ENCODE measurements at places on chromosomes 1 and 21. TPM values are rescaled to one million over a fixed set of nuclear protein-coding genes. Genes with fewer than 3 reads are reported as not detected.

CTSK gene
- total RNA-seq: 7.3 TPM

ZYG11A gene
- total RNA-seq: 0.10 TPM

FAM151A gene
- total RNA-seq: not detected

NTRK1 gene
- 0.60 TPM for total RNA-seq

ICOSLG gene
- 10.2 TPM for total RNA-seq

FCRLB gene
- 0.75 TPM for total RNA-seq

WNT3A gene
- total RNA-seq: 0.28 TPM

RGS8 gene
- not detected for total RNA-seq

VTCN1 gene
- not detected for total RNA-seq

FMO3 gene
- total RNA-seq: not detected

SPATA17 gene
- not detected for total RNA-seq

SPOCD1 gene
- not detected for total RNA-seq

RGS5 gene
- 4.5 TPM for total RNA-seq

TTC4 gene
- total RNA-seq: 25.1 TPM

S100A8 gene
- total RNA-seq: not detected

UMODL1 gene
- 0.16 TPM for total RNA-seq

TMEM269 gene
- 0.63 TPM for total RNA-seq

PADI1 gene
- not detected for total RNA-seq

SYDE2 gene
- total RNA-seq: 5.8 TPM

S1PR1 gene
- 221 TPM for total RNA-seq

MYOC gene
- not detected for total RNA-seq

SETSIP gene
- total RNA-seq: not detected

LAD1 gene
- total RNA-seq: not detected

OR6K6 gene
- not detected for total RNA-seq

SLC2A5 gene
- 0.32 TPM for total RNA-seq

GCSAML gene
- total RNA-seq: 0.26 TPM

PTGFR gene
- not detected for total RNA-seq

LCK gene
- 341 TPM for total RNA-seq

Data from T-cell (primary cell).